ENCODE measurements at places on chromosomes 3 and 15.

GRCh38 chr3:127835993-127836882 is 13.9 kb upstream of the MGLL start:
- DNase-seq: no peak

DNA sequence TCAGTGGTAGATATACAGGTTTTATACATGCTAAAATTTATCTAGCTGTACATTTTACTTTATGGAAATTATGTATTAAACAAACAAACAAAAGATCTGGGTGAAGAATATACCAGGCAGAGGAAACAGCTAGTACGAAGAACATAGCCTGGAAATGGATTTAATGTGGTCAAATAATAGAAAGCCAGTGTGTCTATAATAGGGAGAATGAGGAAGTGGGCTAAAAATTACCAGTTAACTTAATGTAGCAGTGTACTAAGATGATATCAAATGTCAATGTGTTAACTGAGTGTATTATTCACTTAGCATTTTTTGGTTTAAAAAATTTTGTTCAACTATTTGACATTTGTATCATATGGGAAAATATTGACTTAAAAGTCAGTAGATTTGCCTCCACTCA is 22.8 kb upstream of the SLC15A2 start:
- no peak for DNase-seq

DNA sequence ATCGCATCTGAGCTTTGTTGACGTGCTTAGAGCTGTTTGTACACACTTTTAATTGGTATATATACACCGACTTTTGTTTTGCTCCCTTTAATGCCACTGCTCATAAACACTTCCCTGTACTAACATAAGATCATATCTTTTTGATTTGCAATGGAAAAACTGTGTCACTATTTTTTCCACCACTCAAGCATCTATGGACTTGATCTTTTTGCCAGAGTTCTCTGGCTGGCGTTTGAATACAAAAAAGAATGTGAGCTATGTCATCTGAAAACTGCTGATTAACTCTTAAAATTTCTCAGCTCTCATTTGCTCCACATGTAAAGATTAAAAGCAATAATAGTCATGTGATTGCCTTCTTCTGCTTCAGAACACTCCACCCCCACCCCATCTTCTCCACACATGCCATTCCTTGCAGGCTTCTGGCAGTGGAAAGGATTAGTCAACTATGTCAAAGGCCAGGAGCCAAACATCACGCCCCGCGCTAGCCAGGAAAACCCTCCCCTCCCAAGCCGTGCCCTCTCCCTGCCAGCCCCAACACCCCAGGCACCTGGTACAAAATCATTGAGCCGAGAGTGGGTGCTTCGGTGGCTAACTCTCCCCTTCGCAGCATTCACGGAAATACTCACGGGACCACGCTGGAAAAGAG is 123.4 kb upstream of the MEF2A start:
- DNase-seq: no peak

- DNase-seq: no peak
Measured at GRCh38 chr3:65836047-65836446, 202.7 kb downstream of the MAGI1 start.

GRCh38 chr3:127555108-127555507 is 35.4 kb downstream of the TPRA1 start:
- DNase-seq: no peak

DNA sequence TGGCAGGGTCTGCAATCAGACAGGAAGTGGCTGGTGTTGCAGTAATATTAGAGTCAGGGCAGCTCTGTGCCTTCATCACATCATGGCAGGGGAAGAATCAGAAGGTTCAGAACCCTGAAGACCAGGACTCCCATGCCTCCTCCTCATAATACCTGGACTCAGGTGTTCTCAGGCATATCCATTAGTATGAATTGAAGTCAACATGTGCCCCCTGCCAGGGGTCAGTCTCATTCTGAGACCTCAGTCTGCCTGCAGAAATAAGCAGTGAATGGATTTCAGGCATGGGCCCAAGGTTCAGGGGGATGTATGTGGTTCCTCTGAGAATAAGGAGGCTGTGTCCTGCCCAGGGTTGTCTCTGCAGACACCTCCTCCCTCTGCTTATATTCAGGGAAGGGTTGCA is 74.2 kb downstream of the SPSB4 start:
- no peak for DNase-seq

DNA sequence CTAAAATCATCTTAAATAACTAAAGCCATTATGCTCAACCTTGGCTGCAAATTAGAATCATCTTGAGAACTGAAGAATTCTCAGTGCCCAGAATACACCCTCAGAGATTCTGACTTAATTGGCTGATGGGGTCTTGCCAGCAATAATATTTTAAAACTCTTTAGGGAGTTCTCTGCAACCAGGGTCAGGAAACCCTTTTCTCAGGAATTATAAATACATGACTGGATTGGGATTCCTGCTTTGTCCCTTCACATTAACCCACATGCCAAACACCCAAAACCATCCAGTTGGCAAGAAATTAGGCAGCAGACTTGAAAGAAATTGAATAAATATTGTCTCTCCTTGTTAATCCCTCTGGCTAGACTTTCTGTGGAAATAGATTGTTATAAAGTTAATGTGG is 482.3 kb upstream of the NECTIN3 start:
- no peak for DNase-seq

GRCh38 chr3:175965036-175965435 is 1105.9 kb downstream of the NAALADL2 start:
- no peak for DNase-seq

GRCh38 chr3:37287776-37288175 is 113.4 kb upstream of the LRRFIP2 start:
- no peak for DNase-seq

DNA sequence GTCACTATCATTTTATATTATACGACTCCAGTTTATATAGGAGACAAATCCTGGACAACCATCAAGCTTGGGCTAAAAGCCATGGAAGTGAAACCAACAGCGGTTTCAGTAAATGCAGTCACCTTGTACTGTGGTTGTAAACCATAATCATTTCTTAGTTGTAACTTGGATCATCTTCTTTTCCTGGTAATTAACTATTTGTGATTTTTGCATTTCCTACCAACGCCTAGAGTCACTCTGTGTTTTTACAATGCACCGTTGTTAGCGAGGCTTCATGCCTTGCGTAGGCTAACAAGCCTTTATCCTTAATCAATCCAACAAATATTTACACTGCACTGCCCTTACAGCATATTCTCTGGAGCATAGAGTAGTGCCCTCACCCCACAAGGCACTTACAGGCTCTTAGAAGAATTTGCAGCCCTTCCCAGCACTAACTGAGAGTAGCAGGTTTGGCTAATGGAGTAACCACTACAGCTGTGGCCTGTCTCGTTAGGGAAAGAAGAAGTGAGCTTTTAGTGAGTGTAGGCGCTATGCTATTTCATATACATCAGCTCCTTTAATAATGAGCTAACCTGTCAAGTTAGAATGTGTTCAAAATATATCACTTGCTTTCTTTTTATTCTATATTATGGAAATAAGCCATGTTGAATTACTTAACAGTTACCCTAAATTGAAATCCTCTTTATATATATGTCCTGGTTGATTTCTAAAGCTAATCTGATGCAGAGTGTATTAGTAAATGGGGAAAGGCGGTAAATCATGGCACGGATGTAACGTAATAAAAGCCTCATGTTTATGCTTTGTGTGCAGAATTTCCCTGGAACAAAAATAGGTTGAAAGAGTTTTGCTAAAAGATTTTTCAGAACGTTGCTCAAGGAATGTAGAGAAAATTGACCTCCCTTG is 62.8 kb downstream of the ABHD2 start:
- DNase-seq: no peak

DNA sequence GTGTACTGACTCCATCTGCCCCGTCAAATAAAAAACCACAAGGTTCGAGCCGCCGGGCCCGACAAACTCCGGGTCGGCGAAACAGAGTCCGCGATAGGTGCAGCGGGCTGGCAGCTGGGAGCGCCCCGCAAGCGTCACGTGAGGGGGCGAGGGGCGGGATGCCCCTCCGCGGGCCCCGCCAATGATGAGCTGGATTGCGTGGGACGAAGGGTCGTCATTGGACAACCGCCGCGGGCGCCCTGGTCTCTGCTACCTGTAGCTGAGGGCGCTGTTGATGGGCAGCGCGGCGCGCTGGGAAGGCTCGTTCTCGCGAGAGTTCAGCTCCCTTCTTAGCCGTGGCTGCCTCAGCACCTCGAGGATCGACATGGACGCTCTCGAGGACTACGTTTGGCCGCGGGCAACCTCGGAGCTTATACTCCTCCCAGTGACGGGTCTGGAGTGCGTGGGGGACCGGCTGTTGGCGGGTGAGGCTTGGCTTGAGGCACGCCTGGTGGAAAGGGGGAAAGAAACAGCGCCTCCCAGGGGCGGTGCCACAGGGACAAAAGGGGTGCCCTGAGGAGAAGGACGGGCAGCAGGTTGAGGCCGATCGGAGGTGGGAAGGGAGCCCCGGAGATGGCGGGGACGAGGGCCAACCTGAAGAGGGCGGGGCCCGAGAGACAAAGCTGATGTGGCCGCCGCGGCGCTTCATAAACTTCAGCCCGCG is at the start of gene WDR6:
Gene WDR6 (plus strand): TSS at position 324 of the 703 bp plus-strand sequence. CDS start 41 bp downstream, at position 365.
- peak; percentile 93 for DNase-seq

GRCh38 chr15:39624806-39625205 is 43.9 kb downstream of the THBS1 start:
- peak; percentile 26 for DNase-seq

GRCh38 chr3:58271901-58272501 is 34.0 kb upstream of the RPP14 start:
- DNase-seq: no peak

- DNase-seq: no peak
Measured at GRCh38 chr3:139110072-139110830, 65.6 kb upstream of the PRR23C start.

DNA sequence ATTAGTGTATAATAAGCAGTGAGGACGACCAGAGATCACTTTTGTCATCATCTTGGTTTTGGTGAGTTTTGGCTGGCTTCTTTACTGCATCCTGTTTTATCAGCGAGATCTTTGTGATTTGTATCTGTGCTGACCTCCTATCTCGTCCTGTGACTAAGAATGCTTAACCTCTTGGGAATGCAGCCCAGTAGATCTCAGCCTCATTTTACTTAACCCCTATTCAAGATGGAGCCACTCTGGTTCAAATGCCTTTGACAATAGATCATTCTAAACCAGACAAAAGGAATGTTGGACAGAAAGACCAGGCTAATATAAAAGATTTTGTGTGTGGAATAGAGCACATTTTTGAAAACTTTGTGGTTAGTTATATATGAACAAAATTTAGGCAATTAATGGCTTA is 618.5 kb upstream of the BCHE start:
- DNase-seq: no peak

GRCh38 chr15:39391230-39391629 is 189.6 kb upstream of the THBS1 start:
- no peak for DNase-seq

DNA sequence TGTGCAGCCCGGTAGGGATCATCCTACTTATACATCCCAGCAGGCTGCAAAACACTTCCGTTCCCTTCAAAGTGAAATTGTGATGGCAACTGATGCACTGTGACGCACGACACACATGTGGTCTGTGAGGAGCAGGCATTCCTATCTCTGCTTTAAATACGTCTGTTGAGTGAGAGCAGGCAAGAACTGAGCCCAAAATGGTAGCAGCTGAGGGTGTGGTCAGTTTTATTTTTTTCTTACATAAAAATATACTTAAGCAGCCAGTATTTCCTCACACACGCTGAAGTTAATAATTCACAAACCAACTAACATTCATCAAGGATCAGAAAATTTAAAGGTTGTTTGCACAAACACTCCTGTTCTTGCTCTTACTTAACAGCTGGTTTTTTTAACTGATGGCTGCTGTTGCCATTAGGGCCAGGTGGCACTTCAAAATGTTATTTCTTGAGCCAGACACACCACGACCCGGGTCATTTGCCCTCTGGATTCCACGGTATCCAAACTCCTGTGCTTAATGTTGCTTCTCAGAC is 23.9 kb downstream of the LRIG1 start:
- DNase-seq: no peak

- no peak for DNase-seq
Measured at GRCh38 chr3:13178107-13178506, 104.9 kb upstream of the IQSEC1 start.

Data from activated CD4-positive, CD25-positive, alpha-beta regulatory T cell (primary cell).